ENCODE measurements at places on chromosomes 5 and 9.

DNA sequence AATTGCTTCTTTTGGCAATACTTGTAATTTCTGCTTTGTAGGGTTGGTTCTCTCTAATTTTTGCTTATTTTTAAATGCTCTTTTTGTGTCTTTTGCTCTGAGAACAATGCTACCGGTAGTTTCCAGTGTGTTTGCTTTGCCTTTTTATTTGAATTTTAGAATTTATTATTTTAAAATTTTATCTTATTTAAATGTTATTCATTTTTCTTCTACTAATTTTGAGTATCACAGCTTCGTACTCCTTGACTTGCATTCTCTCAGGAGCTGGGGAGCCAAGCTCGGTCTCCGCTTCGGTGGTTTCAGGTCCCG lies 45.9 kb downstream of the ANXA2R start:
- no peak for DNase-seq

DNA sequence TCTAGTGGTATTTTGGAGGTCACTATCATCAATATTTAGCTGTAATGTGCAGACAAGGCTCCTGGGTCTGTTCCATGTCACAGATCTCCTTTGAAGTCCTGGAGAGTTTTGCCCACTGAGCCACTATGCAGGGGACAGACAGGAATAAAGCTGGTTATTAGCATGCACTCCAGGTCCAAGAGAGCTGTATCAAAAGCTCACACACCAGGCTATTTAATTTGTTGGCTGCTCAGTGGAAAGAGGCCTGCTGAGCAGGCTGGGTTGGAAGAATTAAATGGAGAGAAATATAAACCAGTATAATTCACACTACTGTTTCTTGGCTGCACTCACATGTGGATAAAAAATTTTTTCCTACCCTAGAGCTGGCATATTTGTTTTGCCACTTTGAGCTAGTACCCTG lies 113.8 kb upstream of the TAF11L2 start:
- DNase-seq, result no peak

DNA sequence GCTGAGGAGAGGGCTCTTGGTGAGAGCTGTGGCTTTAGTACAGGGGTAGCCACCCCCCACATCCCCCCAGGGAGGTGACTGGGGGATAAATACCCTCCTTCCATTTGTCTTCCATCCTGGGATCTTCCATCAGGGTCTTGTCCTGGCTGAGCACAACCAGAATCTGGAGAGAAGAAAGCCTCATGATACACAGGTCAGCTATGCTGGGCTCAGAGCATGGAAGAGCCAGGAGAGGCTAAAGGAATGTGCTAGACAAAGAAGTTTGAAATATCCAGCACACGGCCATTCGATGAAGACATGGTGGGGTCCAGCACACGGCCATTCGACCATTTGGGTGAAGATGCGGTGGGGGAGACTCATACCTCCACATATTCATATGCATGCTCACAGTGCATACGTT lies 30.0 kb downstream of the ROPN1L start:
- no peak for DNase-seq

DNA sequence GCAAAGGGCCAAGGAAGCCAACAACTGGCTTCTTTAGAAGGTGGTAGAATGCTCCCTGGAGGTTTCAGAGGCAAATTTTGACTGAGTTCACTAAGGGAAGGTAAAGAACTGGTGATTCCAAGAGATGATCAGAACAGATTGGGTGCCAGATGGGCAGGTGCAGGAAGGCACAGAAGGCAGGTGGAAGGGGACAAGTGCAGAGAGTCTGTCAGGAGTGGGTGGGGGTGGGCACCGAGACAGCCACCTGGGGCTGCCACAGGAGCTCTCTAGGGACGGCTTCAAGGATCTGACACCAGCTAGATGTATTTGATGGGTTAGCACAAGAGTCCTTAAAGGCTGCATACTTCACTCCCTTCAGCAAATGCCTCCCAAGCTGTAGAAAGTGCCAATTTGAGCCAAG lies 207.3 kb downstream of the PTTG1 start:
- no peak for DNase-seq

DNA sequence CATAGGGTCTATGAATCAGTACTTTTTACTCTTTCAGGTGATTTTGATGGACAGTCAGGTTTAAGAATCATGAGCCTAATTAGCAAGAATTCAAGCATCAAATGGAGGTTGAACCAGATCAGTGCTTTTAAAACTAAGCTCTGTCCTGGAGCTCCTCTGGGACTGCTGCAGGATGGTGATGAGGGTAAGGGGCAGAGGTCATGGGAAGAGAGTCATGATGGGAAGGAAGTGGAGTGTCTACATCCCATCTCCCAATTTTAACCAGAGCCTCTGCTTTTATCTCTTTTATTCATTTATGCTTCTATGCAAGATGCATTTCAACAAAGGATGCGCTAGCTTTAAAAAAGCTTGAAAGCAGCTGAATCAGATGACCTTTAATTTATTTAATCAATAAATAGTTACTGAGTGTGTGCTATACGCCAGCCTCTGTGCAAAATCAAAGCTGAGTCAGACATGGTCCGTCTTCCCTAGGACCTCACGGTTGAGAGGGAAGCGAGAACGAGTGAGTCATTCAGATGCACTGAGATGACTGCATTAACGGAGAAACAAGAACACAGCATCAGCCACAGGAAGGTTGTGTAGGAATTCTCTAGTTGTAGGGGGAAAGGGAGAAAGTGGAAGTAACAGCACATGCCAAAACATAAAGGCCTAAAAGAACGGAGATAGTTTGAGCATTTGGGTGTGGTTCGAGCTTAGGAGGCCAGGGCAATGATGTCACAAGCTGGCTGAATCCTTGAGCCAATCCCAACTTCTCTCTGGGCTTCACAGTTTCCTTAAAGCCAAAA lies 441.6 kb upstream of the BRINP1 start:
- no peak for DNase-seq

DNA sequence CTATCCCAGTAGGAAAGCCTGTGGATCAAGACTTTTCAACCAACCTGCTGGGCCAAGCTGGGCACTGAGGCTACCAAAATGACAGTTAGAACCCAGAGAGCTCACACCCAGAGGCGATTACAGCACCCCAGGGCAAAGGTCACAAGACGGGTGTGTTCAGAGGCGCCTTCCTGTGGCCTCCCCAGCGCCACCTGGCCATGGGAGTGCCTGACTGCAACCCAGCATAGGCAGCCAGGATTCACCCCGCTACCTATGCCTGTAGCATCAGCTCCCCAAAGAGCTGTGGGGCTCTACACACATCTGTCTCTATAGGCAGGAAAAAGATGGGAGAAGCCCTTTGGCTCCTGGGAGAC lies 33.5 kb downstream of the PDGFRB start:
- peak; percentile 68 for DNase-seq

- no peak for DNase-seq
These were observed 2055.2 kb downstream of the MAT2B start for GRCh38 chr5:165560648-165561047.

GRCh38 chr5:137291436-137291835 lies 207.7 kb downstream of the SPOCK1 start:
- no peak for DNase-seq

DNA sequence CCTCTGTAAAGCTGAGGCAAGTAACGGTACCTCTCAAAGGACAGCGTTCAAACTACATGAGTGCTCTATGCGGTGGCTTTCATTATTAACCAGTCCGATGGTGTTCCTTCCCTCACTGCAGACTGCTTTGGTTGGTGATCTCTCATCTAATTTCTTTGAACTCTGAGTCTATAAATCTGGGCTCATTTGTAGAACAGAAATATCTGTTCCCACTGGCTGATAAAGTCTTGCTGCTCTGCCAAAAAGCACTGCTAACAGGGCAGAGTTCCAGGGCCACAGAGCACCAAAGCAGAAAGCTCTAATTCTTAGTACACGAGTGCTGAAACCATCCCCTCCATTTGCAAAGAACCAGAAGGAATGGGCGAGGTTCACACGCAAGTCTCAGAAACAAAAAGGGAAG lies 81.9 kb downstream of the MED27 start:
- DNase-seq, result no peak

DNA sequence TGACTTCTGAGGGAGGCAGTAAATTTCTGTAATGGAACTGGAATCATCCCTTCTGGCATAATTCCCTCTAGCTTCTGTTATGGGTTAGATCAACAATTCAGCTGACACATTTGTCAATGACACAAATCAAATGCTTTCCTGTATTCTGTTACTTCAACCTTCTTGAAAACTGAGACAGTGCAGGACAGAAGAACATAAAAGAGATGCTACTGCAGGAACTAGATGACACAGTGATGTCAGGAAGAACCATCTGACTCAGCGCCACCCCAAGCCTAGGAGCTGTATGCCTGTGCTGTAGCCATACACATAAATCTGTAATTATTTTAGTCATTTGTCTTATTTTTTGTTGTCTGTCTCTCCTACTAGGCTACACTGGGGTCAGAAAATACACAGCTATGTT lies 18.2 kb upstream of the CEP120 start:
- DNase-seq, result peak; percentile 57

DNA sequence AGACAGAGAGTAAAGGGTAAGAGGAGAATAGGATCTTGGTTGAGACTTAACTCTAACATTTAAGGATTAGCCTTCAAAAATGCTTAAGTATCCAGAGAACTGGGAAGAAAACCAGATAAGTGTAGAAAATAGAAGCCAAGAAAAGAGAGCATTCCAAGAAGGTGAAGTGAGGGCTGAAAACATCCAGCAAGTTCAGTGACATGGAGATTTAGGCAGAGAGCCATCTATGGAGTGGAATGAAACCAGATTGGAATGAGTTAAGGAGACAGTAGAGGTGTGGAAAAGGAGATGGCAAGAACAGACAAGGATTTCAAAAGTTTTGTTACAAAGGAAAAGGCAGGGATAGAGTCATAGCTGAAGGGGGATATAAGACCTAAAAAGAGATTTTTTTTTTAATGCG lies 188.1 kb downstream of the TRPM3 start:
- DNase-seq, result no peak

DNA sequence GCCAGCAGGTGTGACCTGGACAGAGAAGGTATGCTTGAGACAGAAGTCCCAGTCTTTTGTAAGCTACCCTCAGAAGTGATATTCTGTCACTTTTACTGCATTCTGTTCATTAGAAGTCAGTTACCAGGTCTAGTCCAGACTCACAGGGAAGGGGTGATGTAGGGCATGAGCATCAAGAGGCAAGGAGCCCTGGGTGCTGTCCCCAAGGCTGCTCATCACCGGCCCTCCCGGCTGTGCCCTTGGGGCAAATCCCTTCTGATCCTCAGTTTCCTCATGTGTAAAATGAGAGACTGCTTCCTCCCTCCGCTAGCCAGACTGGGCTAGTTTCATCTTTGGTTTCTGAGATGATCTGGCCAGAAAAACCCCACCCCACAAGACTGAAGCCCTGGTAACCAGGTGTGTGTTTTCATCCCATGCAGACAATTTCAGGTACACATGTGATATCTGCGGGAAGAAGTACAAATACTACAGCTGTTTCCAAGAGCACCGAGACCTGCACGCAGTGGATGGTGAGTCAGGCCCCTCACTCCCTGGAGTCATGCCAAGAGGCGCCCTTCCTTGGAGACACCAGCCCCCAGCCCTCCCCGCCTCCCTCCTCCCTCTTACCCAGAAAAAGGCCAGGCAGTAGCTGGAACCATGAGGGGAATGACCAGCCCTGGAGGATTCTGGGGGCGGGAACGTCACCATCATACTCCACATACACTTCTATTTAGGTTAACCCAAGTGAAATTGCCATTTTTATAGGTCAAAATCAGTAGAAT lies 71.0 kb downstream of the AMBP start:
- peak; percentile 2 for DNase-seq

DNA sequence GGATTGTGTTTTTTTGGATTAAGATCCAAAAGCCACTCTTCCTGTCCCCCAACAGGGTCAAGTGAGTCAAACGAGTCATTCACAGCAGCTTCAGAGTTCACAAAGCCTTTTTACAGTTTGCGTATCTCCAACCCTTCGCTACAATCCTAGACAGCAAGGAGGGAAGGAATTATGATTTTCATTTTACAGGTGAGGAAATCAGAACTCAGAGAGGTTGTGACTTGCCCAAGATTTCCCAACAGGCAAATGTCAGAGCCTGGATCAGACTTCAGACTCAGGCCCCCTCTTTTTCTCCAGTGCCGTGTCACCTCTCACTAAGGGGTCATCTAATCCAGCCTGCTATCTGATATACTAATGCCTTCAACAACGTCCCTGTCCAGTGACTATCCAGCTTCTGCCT lies 72.1 kb upstream of the XPA start:
- no peak for DNase-seq

DNA sequence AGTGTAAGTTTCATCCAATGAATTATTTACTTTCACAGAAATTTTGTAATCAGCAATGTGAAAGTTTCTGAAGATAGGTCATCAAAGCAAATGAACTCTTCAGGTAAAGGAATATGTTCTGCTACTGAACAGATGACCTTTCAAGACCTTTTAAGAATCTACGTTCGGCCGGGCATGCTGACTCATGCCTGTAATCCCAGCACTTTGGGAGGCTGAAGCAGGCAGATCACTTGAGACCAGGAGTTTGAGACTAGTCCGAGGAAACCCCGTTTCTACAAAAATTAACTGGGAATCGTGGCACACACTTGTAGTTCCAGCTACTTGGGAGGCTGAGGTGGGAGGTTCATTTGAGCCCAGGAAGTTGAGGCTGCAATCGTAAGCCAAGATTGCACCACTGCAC lies 578.4 kb upstream of the COX7C start:
- DNase-seq, result no peak

- no peak for DNase-seq
These were observed 165.5 kb upstream of the CD180 start for GRCh38 chr5:67361932-67362729.

DNA sequence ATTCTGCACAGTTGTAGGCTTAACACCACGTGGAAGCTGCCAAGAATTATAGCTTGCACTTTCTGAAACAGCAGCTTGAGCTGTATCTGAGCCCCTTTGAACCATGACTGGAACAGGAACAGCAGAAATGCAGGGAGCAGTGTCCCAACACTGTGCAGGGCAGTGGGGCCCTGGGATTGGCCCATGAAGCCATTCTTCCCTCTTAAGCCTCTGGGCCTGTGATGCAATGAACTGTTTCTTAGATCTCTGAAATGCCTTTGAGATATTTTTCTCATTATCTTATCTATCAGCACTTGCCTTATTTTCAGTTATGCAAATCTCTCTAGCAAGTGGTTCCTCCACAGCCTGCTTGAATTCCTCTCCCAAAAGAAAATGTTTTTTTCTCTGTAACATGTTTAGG lies 87.0 kb upstream of the MTAP start:
- no peak for DNase-seq

GRCh38 chr9:91423785-91424402 lies at the start of gene NFIL3:
TSS of gene NFIL3 (minus strand) at chr9:91423832. CDS start at chr9:91410734, 13,098 bp downstream.
- DNase-seq, result peak; percentile 79

- no peak for DNase-seq
These were observed 138.3 kb downstream of the PBX3 start for GRCh38 chr9:125885405-125886034.

DNA sequence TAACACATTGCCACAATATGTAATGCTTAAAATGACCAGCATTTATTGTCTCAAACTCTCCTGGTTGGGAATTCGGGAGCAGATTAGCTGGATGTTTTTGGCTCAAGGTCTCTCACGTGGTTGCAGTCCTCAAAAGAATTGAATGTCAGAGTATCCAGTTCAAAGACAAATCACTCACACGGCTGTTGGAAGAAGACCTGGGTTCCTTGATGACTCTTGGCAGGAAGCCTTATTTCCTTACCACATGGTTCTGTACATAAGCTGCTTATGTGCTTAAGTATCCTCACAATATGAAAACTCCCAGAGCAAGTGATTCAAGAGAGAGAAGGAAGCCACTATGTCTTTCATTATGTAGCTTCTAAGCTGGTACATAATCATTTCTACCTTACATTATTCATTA lies 230.3 kb upstream of the PTPRD start:
- no peak for DNase-seq
